Activated B cell treated with CpG ODN at 0.5 μM for 24 hours (primary cell): ENCODE measurements at places on chromosomes 5 and 9. TPM values are rescaled to one million over a fixed set of nuclear protein-coding genes. Genes with fewer than 3 reads are reported as not detected.

DNA sequence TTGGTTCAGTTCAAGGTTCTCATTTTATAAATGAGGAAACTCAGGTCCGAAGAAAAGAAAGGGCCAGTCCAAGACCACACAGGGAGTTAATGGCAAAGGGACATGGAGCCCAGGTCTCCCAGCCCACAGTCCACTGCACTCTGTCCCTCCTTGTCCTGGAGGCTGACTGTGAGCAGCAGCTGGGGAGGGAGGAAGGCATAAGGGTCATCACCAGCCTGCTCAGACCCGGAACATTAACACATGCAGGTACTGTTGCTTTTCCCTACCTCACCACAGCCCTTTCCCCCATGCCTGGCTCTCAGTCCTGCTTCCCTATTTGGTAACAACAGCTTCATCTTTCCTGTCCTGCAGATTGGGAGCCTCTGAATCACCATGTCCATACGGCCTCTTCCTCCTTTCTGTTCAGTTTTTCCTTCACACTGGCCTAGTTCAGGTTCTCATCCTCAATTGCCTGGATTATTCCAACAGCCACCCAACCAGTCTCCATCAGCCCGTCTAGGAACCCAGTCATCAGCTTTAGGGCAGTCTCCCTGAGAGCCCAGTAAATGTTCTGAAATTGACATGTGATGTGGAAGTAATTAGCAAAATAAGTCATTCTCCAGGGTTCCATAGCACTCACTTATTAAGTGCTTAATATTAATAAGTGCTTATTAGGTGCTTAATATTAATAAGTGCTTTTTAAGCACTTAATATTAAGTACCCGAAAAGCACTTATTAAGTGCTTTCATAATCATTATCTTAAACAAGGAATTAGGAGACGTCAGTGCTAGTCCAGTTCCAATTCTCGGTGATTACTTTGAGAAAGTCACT is 4.3 kb downstream of the GPX3 start:
- DNase-seq = no peak

- no peak for DNase-seq
Observed at GRCh38 chr5:119288379-119289033, 67.3 kb upstream of the TNFAIP8 start.

GRCh38 chr5:16656561-16657191 is 39.9 kb upstream of the RETREG1 start:
- no peak for DNase-seq

GRCh38 chr5:42057254-42057690 is 132.2 kb downstream of the FBXO4 start:
- no peak for DNase-seq

DNA sequence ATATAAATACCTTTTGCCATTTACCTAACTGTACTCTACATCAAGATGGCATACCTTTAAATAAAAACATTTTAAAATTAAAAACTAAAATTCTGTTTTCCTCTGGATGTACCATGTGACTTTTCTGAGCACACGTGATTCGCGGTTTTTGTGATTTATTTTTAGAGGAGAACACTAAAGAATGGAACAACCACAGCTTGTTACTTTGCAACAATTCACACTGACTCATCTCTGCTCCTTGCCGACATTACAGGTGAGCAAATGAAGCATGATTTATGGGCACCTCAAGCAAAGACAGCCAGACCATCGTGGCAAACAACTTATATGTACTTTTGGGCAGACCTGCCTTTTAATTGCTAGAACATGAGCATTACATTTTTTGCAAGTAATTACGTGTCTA is 61.3 kb downstream of the GDA start:
- no peak for DNase-seq

GRCh38 chr5:118988866-118989180 is 476 bp upstream of the DTWD2 start:
- DNase-seq = no peak

PLAA gene
- 25.6 and 31.3 TPM in 2 replicates for total RNA-seq
